Progenitor cell of endocrine pancreas (in vitro differentiated cells): ENCODE measurements at places on chromosomes 13 and 19.

DNA sequence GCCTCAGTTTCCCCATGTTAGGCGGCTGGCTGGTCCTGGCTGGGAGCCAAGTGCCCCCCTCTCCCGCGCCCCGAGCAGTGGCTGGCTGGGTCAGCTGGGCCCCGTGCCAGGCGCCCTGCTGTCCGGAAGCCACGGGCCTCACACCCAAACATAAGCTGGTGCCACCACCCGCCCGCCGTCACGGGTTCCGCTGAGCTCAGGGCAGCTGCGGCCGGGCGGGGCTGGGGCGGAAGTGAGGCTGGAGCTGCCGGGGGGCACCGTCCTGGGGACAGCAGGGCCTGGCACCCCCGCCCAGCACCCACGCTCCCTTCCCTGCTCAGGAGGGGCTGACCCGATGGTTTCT, 19.3 kb downstream of the HCN2 start:
- no peak for DNase-seq

GRCh38 chr13:32751340-32751739, 165.1 kb downstream of the PDS5B start:
- no peak for DNase-seq

DNA sequence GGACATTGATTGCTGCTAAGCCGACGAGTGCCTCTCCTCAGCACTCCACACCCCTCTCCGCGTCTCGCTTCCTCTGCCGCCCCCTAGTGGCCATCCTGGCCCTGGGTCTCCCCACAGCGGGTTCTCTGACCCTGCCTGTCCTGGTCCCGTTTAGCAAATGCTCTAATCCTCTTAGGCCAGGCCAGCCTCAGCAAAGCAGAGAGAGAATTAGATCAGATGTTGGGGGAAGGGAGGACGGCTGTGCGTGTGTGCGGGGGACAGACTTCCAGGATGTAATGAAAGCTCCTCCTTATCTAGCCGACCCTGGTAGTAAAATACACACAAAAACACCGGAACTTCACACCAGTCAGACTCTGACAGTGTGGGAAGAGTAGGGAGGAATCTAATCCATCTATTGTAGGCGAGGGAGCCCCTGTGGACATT, 4.5 kb downstream of the TPRX2 start:
- peak; percentile 96 for DNase-seq

- no peak for DNase-seq
These were observed 18.2 kb upstream of the MEIS3 start for GRCh38 chr19:47437500-47437899.
